ENCODE measurements at places on chromosomes 2 and 18.

GRCh38 chr2:123578016-123578415, 447.1 kb upstream of the CNTNAP5 start:
- DNase-seq: no peak

DNA sequence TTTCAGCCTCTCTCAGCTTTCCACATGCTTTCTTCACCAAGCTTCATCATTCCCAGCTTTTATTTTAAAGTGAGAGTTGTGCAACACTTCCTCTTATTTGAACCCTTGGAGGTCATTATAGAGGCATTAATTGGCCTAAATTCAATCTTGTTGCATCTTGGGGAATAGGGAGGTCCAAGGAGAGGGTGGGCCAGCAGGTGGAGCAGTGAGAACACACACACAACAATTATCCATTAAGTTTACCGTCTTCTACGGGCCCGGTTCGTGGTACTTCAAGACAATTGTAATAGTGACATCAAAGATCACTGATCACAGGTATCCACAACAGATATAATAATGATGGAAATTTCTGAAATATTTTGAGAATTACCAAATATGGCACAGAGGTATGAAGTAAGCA, 457.2 kb upstream of the SMIM21 start:
- DNase-seq: no peak

DNA sequence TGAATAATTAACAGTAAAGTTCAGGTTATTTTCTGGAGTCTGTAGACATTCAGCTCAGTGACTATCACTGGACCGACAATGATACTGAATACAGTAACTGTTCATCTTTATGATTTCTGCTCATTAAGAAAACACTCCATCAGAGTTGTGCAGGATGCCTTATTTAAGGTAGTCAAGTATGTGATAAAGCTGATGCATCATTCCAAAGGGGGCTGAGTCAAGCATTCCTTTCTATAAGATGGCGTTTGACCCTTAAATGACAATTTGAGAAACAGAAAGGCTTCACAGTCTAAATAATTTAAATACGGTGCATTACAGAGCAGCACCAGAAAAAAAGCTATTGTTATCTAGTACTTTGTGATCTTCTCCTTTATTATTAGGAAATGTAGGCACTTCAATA, 131.1 kb downstream of the CDH2 start:
- no peak for DNase-seq

- DNase-seq: no peak
Observed at GRCh38 chr2:166134252-166135151, 6.7 kb upstream of the SCN1A start.

- no peak for DNase-seq
Observed at GRCh38 chr2:45820048-45820447, 168.6 kb downstream of the PRKCE start.

- DNase-seq: no peak
Observed at GRCh38 chr2:232116852-232117251, 155.3 kb downstream of the DIS3L2 start.

GRCh38 chr18:22427822-22428549, 10.3 kb upstream of the CTAGE1 start:
- no peak for DNase-seq

- DNase-seq: no peak
Observed at GRCh38 chr2:216372761-216373291, 543 bp upstream of the MARCHF4 start.

GRCh38 chr2:239712755-239713154, 311.9 kb upstream of the HDAC4 start:
- no peak for DNase-seq

DNA sequence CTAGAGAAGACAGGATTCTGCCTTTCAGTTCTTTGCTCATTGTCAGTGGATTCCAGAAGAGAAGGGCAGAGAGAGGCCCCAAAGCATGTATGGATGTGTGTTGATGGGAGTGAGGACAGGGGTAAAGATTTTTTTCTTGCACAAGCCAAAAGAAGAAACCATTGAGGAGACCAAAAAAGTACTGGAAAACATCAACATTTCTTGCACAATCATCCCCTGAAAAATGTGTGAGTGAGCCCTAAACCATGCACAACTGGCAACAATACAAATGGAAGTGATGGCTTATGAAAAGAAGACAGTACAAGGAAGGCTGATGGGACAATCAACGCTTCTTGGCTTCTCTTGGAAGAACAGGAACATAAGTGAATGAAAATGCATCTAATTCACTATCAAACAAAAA, 5.6 kb upstream of the SMAD7 start:
- DNase-seq: no peak

GRCh38 chr2:239189711-239190131, 211.1 kb downstream of the HDAC4 start:
- no peak for DNase-seq

DNA sequence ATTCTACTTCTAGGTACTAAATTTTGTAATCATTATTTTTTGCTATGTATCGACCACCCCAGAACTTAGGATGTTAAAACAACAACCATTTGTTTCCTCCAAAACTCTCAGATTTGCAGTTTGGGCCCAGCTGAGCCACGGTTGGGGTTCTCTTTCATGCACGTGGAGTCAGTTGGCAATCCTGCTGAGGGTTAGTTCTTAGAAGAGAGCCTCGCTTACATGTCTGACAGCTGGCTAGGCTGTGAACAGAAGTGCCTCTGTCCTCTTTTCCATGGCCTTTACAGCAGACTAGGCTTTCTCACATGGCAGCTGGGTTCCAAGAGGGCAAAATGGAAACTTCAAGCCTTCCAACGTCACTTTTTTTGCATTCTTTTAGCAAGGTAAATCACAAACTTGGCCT, 9.3 kb upstream of the RGPD4 start:
- DNase-seq: no peak

- DNase-seq: peak; percentile 56
Observed at GRCh38 chr2:108316461-108317258, 28.0 kb downstream of the SULT1C2 start.

GRCh38 chr2:170047331-170048065, 130.4 kb upstream of the MYO3B start:
- DNase-seq: no peak

GRCh38 chr18:35950628-35950982, 21.9 kb upstream of the RMP24 start:
- no peak for DNase-seq

DNA sequence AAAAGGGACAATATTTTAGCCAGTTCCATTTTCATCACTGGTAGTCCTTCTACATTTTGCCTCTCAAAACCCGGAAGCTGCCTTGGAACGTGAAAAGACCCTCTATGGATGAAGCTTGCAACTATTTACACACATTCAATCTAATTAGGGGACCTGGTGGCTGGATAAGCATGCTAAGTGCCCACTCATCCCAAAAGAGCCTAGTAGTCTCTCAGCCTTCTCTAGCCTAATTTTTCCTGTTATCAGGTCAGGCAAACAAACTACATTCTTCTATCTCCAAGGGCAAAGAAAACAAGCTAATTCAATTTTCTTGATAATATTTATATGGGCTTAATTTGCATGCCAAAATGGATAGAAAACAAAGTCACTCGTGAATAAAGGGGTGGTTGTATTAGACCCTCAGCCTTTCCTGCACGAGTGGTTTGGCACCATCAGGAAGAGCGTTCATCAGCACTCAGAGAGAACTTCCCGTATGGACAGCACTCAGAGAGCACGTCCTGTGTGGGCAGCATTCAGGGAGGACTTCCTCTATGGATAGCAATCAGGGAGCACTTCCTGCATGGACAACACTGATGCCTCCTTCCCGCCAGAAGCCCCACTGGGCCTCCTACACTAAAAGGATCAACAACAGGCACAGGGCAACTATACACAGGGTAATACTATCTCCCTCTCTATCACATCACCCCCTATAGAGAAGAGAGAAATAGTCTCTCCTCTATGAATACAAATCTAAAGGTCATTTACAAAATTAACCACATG, 122.2 kb downstream of the RBMS1 start:
- DNase-seq: no peak

- no peak for DNase-seq
Observed at GRCh38 chr2:11667866-11668637, 1.9 kb downstream of the NTSR2 start.

DNA sequence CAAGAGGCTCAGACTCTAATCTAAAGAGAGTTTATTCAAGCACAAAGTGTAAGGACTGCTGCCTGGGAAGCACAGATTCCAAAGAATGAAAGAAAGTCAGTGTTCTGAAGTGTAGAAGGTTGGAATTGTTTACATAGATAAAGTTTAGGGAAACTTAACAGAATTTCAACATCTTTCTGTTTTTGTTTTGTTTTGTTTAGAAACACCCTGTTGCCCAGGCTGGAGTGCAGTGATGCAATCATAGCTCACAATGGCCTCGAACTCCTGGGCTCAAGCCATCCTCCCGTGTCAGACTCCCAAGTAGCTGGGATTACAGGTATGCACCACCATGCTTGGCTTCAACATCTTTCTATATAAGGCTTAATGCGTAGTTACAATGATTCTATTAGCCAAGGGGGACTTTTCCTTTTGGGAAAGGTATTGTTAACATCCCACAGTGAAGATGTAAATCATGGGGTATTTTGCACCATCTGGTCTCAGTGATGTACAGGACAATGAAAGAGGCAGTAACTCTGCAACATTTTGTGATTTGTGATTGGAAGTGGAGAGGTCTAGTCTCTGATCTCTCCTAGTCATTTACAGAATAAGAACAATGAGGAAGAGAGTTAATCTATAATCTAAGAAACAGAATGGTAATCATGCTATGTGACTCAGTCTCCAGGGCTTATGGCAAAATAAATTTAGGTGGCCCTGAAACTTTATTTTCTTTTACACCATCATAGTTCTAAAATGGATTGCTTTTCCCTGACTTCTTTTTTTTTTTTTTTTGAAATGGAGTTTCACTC, 45.6 kb upstream of the MSH6 start:
- DNase-seq: no peak

DNA sequence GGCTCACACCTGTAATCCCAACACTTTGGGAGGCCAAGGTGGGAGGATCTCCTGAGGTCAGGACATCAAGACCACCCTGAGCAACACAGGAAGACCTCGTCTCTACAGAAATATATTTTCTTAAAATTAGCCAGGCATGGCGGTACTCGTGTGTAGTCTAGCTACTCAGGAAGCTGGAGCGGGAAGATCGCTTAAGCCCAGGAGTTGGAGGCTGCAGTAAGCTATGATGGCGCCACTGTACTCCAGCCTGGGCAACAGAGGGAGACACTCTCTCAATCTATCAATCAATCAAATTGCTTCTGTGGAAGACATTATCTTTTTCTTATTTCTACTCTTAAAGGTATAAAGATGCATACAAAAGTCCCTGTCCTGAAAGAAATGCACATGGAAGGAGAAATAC, 11.3 kb downstream of the FEZ2 start:
- no peak for DNase-seq

- DNase-seq: no peak
Observed at GRCh38 chr2:195727106-195727505, 70.1 kb downstream of the SLC39A10 start.

DNA sequence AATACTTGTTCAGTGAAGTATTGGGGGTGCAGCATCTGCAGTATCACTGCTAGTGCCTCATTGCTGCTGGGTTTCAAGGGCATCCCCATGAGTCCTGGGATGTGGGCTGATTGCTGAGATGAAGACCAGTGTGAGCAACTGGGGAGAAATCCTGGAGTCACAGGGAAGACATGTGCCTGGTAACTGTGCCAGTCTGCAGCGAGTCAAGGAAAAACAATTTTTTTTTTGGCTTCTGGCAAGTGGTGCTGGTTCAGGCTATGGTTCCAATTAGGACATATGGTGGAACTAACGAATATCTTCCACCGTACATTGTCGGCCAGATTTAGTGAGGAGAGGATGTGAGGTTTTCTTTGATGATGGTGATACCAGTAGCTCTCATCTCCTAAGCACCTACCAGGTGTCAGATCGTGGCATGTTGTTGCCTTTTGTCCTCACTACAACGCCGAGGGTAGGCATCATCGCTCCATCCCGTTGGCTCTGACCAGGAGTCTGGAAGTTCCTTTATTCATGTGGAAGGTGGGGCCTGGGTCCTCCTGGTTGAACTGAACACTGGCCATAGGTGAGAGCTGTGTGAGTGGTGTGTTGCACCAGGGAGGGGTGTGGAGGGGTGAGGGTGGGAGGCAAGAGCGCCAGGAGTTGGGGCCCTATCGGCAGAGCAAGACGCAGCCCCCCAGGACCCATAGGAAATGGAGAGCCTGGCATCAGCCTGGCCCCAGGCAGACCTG, 118.0 kb upstream of the HS6ST1 start:
- no peak for DNase-seq

DNA sequence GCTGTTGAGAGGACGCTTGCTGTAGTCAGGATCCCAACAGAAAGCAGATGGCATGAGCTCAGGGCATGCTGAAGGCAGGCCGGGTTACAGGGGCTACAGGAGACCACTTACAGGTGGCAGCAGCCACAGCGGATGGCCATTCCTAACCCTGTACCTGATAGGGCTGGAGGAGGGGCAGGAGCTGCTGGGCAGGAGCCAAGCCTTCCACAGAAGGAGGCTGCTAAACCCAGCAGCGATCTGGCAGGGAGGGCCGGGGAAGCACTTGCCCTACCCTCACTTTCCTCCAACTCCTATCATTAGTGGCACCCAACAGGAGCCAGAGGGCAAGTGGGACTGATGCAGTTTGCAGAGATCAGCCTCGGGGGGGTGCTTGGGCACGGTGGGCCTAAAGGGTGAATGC, 2.0 kb downstream of the ASB18 start:
- DNase-seq: no peak

- no peak for DNase-seq
Observed at GRCh38 chr18:63312019-63312409, 7.6 kb downstream of the BCL2 start.

- no peak for DNase-seq
Observed at GRCh38 chr2:207828361-207829057, 58.8 kb upstream of the FZD5 start.

DNA sequence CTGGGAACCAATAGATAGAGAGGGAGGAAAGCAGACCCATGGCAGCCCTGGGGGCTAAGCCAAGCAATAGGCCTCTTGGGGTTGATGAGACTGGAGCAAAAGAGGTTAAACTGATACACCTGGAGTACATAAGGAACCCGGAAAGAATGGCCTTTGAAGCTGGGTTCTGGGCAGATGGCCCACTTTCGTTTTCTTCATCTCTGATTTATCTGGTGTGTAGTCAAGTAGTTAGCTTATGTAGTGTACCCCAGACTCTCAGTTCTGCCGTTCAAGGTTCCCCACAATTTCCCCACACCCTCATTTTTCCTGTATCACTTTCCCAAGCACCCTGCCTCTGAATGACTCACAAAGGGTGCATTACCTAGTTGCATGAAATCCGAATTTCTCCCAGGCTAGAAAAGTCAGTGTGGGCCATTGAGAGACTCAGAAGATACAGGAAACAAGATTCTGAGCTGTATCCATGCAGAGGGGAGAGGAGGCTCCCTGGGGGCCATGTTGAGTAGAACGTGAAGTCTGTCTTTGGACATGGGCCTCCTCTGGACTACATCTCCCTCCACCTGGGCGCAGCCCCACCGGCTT, 235.0 kb downstream of the LOXHD1 start:
- no peak for DNase-seq

- DNase-seq: no peak
Observed at GRCh38 chr2:143300536-143300935, 171.3 kb downstream of the ARHGAP15 start.

GRCh38 chr2:86000938-86001312, 104.8 kb downstream of the POLR1A start:
- DNase-seq: no peak

GRCh38 chr18:3328532-3328931, 66.6 kb downstream of the MYL12B start:
- no peak for DNase-seq

Data from neural progenitor cell (in vitro differentiated cells).